CD4-positive, alpha-beta T cell (primary cell): ENCODE measurements at places on chromosomes 2 and 18.

GRCh38 chr2:216092646-216093045 is 10.9 kb downstream of the TMEM169 start:
- no peak for DNase-seq

- no peak for DNase-seq
Measured at GRCh38 chr18:14029512-14029911, 102.7 kb downstream of the ZNF519 start.

GRCh38 chr18:1544016-1544415 is 639.3 kb downstream of the ADCYAP1 start:
- no peak for DNase-seq

DNA sequence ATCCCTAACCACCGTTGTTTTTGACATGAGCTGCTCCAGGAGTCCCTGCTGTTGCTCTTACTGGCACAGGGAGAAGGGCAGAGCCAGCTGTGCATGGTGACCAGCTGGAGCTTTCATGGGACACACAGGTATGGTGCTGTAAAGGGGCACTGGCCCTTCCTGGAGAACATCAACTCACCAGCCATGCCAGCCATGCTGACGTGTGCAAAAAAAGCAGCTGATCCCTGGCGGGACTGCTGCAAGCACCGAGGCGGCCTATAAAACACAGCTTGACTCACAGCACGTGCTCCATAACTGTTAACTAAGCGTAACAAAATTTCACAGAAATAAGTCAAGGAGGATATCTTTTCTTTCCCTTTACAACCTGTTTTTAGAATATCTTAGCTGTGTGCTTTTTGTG is 165.1 kb downstream of the TMEM163 start:
- DNase-seq = no peak

- DNase-seq = no peak
Measured at GRCh38 chr2:181243319-181243718, 213.9 kb upstream of the ITGA4 start.

DNA sequence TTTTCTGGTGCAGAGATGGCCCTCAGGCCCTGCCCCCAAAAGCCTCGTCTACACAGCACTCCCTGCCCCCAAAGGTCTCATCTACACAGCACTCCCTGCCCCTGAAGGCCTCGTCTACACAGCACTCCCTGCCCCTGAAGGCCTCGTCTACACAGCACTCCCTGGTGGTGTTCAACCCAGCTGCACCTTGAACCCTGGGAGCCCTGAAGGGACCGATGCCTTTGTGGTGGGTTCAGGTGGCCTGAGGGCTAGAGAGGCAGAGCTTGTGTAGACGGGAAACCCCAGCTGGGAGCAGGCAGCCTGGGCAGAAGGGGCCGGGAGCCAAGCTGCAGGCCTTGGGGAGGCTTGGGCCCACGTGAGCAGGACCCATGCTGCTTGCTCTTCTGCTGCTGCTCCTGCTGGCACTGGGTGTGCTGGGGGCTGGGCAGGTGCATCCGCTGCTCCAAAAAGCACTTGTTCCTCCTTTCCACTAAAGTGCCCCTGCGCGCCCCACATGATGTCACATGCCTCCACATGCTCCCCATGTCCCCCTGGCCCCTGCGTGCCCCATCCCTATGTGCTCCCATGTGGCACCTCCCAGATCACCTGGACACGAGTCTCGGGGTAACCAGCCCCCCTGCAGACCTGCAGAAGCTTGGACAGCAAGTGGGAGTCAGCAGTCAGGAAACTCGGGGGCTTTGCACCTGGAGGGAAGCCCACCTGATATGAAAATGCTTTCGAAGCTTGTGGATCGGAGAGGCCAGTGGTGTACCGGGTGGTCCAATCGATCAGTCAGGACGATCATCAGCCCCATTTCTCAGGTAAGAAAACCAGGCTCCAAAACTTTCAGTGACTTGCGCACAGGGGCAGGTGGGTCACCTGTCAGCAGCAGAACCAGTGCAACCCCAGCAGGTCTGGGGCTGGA is 94.9 kb upstream of the CTDP1 start:
- DNase-seq = no peak

DNA sequence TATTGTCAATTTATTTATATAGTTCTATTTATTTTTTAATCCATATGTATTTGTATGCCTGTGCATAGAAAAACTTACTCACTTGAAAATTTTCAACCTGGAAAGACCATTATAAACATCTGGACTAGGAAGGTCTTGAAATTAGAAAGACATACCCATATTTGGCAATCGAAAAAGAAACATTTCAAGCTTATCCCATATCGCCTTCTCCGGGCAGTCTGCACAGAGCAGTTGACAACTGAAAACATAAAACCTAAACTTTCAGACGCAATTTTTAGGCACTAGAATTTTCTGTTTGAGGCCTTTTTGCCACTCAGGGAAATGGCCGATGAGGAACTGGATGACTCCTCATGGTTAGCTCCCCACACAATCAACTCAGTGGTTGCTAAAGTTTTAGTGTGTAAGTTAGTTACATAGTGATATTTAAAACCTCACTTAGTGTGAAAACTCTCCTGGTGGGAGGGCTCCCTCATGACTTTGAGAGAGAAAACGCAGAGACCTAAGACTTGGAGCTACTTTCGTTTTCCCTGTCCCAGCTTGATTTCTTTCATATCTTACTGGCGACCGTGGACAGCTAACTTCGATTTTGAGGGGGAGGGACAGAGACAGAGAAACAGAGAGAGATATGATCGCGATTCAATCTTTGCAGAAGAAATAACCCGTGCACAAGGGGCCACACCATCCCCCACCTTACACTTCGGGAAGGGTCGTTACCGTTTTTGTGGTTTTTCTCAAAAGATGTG is 3.2 kb upstream of the HOXD12 start:
- no peak for DNase-seq

DNA sequence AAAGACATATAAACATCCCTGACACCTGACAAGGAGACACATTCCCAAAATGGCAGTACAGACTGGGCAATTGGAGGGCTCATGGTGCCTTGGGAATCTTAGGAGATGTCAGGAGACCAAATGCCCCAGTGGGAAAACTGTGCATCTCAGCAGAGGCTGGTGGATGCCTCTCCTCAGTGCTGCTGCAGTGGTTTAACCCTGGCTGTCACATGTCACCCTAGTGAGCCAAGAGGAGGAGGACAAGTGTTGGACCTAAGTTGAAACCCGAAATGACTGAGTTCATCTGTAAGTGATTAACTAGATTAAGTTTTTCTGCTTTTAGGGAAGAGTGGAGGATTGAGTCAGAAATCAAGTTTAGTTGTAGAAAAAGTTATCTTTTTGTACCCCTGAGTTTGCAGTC is 5.2 kb upstream of the NAGK start:
- no peak for DNase-seq

DNA sequence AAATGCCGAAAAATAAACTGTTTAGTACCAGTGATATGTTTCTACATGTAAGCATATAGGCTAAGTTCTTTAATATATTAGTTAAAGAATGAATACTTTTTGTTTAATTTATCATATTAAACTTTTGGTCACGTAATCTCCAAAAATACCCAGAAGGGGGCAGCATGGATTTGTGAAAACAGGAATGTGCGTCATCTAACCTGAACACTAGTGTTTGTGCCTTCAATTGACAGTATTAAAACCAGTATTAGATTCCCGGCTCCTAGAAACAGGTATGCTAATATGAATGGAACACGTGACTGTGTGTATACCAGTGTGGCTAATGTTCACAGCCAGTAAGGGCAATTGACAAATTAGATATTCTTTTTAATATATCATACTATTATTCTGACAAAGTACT is 51.8 kb downstream of the WDR7 start:
- no peak for DNase-seq

GRCh38 chr2:171703574-171704347 is 16.5 kb downstream of the DYNC1I2 start:
- DNase-seq = no peak

DNA sequence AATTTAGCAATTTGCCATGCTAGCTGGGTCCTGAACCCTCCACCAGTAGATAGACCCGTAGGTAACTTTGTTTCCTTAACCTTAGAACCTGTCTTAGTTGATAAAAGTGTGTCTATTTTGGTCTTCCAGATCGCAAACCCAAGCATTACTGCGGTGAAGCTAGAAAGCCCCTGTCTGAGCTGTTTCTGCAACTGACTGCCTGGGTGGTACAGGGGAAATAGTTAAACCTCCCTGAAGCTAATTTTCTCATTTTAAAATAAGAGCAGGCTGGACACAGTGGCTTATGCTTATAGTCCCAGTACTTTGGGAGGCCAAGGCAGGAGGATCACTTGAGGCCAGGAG is 101.7 kb upstream of the MSH2 start:
- DNase-seq = no peak

DNA sequence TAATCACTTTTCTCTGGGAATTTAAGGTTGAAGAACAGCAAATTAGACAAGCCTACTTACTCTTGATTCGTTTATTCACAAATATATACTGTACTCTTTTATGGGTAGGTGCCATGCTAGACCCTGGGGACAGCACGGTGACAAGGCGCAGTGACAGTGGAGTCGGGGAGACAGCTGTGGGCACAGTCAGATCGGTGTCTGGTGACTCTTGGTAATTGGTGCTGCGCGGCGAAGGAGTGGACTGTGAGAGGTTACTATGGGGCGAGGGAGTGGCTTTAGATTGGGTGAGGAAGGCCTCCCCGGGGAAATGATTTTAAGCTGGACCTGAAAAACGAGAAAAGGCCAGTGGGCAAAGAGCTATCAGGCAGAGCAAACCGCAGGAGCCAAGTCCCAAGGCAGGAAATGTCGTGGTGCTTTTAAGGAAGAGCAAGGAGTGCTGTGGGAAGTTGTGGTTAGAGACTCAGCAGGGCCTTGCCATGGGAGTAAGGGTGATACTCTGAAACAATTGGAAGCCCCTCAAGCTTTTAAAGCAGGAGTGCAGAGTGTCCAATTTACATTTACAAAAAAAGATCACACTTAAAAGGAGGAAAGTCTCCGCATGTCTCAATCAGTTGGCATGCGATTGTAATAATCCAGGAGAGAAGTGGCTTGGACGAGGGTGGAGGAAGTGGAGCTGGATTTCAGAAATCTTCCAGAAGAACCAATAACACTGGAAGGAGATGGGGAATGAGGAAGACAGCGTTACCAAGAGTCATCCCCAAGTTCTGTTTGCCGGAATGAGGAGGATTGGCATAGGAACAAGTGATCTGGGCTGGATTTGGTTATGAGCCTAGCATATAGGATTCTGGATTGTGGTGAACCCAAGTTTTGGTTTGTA is 36.1 kb upstream of the TXNDC2 start:
- no peak for DNase-seq

DNA sequence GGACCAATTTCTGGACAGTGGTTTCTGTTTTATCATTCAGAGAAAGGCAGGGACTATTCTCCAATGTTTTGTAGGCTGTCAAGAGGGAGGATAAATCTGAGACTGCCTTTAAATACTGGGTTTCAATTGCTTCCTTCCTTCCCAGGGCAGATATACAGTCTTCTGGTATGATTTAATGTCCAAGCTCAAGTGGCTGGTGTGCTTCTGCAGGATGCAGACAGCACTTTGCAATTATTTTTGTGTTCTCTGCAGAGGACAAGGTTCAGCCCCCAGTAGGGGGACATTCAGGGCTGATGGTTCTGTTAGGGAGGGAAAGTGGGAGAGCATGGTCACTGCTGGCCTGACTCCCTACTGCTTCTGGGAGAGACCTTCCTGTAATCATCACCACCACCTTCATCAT is 4.6 kb upstream of the BOD1L2 start:
- DNase-seq = no peak

DNA sequence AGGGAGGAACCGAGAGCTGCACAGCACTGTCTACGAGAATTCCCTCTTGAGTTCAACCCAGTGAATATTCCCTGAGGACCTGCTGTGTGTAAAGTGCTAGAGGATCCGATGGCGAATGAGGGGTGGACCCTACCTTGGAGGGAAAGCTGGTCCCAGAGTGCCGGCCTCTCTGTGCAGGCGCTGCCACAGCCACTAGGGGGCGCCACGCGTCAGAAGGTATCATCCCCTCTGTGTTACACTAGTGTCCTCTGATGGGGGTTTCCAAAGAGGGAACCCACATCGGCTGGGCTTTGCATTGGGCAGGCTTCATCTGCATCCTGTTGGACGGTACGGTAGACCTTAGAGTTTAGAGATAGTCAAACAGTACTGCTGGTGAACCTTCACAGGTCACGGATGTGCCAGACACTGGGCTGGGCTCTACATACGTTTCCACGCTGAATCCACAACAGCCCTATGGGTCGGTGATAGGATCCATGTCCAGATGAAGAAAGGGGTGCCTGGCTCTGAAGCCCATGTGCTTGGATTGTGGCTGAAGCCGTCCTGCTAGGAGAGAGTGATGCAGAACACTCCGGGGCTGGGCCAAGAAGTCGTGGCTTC is 39.0 kb downstream of the COA5 start:
- DNase-seq = peak; percentile 63

- no peak for DNase-seq
Measured at GRCh38 chr2:43576981-43577892, 18.6 kb downstream of the THADA start.

GRCh38 chr2:239559417-239560261 is 158.8 kb upstream of the HDAC4 start:
- no peak for DNase-seq

DNA sequence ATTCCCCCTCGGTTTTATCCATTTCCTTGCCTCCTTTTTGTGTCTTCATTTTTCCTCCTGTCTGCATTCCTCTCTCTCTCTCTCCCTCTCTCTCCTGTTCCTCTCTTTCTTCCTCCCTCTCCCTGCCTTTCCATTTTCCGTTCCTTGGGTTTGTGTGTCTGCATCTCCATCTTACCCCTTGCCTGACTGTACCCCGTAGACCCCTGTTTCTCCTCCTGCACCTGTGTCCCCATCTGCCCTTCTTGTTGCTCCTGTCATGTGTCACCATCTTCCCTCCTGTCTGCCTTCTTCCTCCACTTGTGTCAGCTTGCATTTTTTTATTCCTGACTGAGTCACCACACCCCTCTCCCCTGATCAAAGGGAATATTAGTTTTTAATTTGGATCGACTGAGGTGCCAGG is 1.8 kb downstream of the CDK5R2 start:
- no peak for DNase-seq

DNA sequence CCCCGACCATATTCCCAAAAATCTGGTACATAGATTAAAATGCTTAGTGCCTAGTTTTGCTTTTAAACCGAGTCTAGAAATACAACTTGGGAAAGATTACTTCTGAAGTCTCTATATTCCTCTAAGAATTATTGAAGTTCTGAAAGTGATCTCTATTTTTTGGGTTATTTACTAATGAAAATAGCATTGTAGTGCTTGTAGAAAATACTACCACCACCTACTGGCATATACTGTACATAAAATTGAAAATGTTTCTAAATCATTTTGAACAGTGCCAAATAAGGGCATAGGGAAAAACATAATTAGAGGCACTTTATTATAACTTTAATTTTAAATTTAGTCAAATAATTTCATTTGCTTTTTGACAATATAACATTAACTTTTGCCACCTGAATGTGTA is 1399.6 kb upstream of the ZEB2 start:
- no peak for DNase-seq

GRCh38 chr2:43146083-43146482 is 80.3 kb downstream of the ZFP36L2 start:
- no peak for DNase-seq

- no peak for DNase-seq
Measured at GRCh38 chr2:207688597-207688996, 22.8 kb upstream of the CCNYL1 start.

GRCh38 chr2:26925100-26925791 is 45.2 kb upstream of the MAPRE3 start:
- no peak for DNase-seq
